Urothelium cell line (cell line): ENCODE measurements at places on chromosomes 6 and 20.

GRCh38 chr6:2839195-2839981 lies 2.3 kb downstream of the SERPINB1 start:
- DNase-seq = no peak

- no peak for DNase-seq
Observed at GRCh38 chr20:6079016-6079415, 25.2 kb upstream of the LRRN4 start.

- DNase-seq = no peak
Observed at GRCh38 chr6:133408132-133408531, 167.0 kb downstream of the EYA4 start.

DNA sequence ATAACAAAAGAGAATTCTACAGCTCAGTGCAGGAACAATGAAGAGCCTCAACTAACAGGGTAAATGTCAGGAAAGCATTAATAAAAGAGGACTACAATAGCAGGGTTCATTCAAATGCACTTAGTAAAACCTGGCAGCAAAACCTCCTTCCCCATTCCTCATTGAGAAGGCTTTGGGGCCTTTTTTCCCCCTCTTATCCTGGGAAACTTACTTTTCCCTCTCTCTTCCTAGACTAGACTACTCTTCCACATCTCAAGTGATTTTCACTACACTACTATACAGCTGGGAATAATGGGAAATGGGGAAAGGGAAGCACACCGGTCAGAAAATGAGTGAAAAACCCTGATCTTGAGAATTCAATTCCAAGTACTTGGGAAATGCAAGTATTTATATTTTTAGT lies 10.1 kb downstream of the ROMO1 start:
- no peak for DNase-seq

DNA sequence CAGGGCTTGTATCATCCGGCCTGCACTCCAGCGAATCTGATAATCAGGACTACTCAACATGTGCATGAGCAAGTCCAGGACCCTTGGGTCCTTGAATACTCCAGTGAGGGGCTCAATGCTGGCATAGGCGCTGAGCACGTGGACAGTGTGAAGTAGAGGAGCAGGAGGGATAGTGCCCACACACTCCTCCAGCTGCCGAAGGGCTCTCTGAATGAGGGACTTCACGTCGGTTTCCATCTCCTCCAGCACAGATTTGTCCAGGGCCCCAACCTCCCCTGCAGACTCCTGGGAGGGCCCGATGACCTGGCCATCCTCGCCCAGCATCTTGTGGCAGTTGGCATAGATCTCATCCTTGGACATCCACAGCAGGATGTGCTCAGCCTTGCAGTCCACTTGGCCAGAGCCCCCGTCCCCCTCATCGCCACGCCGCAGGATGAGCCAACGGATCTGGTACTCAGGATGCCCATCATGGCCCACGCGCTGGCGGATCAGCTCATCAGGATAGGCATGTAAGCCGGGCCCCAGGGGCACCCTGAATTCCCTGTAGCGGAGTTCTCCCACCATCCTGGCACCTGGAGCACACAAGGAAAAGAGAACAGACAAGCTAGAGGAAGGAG lies 1.3 kb downstream of the CUL7 start:
- no peak for DNase-seq

DNA sequence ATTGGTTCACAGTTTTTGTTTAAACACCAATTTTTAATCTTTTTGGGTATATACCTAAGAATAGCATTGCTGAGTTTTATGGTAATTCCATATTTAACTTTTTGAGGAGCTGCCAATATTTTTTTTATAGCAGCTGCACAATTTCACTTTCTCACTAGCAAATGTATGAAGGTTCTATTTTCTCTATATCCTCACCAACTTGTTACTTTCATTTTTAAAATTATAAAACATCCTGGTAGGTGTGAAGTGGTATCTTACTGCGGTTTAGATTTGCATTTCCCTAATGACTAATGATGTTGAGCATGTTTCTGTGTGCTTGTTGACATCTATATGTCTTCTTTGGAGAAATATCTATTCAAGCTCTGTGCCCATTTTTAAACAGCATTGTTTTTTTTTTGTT lies 452.1 kb downstream of the GRIK2 start:
- no peak for DNase-seq

GRCh38 chr6:111691345-111692225 lies 85.9 kb upstream of the TRAF3IP2 start:
- no peak for DNase-seq

DNA sequence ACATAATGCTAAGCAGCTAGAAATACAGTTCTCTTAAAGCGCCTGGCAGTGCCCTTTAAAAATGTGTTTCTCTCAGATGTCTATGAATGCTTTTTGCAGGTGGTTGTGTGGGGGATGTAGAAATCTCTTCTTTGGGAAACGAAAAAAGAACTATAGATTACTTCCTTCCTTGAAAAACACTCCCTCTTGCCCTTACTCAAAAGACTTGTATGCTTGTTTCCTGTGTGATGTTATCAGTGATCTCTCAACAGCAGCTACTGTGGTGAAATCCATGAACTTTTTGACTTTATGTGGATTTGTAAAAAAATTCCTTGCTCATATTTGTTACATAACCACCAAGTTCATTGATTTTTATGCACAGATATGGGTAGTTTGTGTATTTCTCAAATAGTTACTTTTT lies 916.5 kb downstream of the QKI start:
- no peak for DNase-seq

- no peak for DNase-seq
Observed at GRCh38 chr20:10178091-10178490, 40.5 kb upstream of the SNAP25 start.

- no peak for DNase-seq
Observed at GRCh38 chr6:5996714-5997419, 9.9 kb downstream of the NRN1 start.

GRCh38 chr6:98532004-98532403 lies 302.4 kb upstream of the POU3F2 start:
- DNase-seq = no peak

DNA sequence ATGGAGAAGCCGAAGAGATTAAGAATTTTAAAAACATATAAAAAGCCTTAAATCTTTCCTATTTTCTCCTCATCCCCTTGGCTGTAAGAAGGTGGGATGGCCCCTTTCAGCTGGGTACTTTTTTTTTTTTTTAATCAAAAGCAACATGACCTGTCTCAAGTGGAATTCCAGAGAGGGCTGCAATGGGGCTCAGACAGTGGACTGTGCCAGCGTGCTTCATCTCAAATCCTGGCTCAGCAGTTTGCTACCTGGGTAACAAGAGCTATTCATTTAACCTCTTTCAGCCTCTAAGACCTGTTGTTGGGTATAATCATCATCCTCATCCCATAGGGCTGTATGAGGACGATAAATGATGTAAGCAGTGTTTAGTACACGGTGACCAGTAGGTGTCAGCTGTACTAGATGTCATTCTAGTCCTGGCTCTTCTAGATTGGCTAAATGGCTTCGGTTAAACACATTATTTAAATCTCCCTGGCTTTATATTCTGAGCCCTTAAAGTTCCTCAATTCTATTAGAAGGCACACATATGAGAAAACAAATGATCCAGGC lies 6.9 kb upstream of the PPP1R3G start:
- DNase-seq = no peak
